CD4-positive, alpha-beta T cell treated with Interleukin-10 for 1 hour (primary cell): ENCODE measurements at places on chromosomes 11 and 22.

DNA sequence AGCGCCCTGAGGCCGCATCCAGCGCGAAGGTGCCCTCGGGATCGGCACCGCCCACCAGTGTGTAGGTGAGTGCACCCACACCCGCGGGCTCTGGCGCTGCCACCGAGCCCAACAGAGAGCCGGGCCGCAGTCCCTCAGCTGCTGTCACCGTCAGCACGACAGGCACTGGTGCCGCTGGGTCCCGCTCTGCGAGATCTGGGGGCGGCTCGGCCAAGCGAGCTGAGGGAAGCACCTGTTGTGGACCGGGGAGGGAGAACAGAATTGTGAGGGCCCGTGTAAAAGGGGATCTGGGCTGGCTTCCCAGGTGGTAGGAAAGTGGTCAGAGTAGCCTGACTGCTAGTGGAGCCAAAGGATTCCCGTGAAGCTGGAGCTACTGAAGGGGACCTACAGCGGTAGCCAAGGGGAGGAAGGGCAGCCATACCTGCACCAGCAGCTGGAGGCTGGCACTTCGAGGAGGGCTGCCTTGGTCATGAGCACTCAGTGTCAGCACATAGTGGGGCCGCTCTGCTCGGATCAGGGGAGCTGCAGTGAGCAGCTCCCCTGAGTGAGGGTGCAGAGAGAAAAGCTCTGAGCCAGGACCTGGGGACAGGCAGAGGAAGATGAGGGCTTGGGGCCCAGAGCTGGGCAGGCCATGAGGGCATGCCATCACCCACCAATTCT, 11.5 kb upstream of the TPP1 start:
- no peak for DNase-seq

GRCh38 chr11:32962016-32962415, 53.7 kb upstream of the DEPDC7 start:
- DNase-seq, result no peak

DNA sequence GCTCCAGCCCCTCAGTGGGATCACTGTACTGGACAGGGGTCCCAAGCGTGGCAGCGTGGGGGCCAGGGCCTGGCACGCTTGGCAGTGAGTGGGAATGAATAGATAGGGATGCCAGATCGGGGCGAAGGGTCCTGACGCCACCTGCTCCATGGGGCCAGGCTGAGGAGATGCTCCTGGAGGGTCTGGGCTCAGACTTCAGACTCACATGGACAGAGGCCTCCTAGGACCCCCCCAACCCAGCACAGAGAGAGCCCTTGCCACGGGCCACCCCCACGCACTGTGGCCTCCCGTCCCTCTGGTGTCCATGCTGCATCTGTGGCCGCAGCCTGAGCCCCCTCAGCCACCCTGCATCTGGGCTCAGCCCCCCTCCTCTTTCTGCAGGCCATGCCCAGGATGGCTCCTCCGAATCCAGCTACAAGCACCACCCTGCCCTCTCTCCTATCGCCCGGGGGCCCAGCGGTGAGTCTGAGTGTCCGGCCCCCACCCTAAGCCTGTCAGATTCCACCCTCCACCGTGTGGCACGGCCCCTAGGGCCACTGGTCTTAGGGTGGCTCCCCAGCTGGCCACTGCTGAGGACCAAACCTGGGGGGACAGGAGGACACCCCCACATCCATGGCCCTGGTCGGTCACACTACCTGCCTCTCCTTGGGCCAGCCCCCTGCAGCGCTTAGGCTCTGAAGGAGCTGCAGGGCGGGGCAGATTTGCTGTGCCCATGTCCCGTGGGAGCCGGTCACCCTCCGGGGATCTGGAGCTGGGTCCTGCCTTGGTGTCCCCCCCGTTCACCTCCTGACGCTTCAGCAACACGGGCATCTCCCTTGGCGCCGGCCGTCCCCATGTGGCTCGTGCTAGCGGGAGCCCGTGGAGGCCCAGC, 2.7 kb downstream of the MUC5AC start:
- DNase-seq, result no peak

- peak; percentile 65 for DNase-seq
Measured at GRCh38 chr11:2466869-2467694, 22.3 kb downstream of the KCNQ1 start.

DNA sequence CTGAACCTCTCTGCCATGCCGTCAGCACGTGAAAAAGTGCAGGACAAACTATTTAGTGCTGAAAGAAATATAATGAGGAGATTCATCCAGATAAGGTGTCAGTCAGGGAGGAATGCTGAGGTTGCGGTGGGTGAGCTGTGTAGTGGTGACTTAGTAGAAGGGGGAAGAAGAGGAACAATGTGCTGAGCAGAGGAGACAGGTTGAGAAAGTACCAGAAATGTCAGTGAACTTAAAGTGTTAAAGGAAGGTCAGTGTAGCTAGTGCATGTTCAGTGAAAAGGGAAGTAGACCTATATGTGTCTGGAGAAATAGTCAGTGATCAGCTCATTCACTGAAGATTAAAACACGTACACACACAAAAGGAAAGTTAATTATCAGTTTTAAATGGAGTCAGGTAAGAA, 237.6 kb upstream of the CCDC179 start:
- DNase-seq, result no peak

GRCh38 chr11:34926101-34926830, 9.8 kb downstream of the PDHX start:
- DNase-seq, result peak; percentile 70

- no peak for DNase-seq
Measured at GRCh38 chr11:6992457-6993417, 27.4 kb downstream of the ZNF214 start.

GRCh38 chr11:72582206-72583176, 91.7 kb downstream of the PDE2A start:
- DNase-seq, result no peak

GRCh38 chr22:42958937-42959336, 56.0 kb downstream of the PACSIN2 start:
- no peak for DNase-seq

GRCh38 chr22:39013942-39014722, at the start of gene APOBEC3C:
Gene APOBEC3C, plus strand, starts transcription at chr22:39014257. Its CDS starts 106 bp downstream, at chr22:39014363.
- DNase-seq, result peak; percentile 84

DNA sequence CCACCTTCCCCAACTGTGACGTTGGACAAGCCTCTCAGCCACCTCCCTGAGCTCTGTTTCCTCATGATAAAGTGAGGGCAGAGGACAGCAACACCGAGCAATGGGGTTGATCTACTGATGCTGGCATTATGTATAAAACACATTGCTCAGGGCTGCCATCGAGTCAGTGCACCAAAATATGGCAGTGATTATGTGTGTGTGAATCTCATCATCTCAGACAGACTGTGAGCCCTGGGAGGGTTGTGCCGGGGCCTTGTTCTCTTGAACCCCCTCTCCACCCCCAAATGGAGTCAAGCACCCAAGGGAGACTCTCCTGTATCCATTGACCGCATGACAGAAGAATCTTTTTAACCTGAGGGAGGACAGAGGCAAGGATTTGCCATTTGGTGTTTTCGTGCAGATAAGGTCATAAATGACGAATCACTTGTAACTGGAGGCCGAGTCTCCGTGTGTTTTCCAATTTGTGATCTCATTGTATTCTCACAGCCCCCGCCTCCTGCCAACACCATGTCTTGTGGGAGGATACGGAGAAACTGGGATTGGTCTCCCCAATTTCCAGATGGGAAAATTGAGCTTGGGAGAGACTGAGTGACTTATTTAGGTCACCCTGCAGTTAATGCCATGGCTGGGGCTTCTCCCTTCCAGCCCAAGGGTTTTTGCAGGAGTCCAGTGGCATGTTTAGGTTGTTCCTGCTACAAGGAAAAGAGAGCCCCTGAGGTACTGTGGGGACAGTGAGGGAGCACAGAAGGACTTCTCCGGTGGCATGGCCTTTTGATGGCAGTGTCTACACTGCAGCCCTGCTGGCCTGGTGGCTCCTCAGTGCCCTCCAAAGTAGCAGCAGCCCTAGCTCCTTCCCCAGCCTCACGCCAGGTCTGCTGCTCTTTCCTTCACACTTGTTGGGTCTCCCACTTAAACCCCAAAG, 52.4 kb downstream of the CHRDL2 start:
- no peak for DNase-seq

GRCh38 chr11:62601122-62601371, 618 bp downstream of the MTA2 start:
- peak; percentile 54 for DNase-seq

GRCh38 chr22:49727191-49727880, 100.3 kb downstream of the BRD1 start:
- DNase-seq, result no peak

DNA sequence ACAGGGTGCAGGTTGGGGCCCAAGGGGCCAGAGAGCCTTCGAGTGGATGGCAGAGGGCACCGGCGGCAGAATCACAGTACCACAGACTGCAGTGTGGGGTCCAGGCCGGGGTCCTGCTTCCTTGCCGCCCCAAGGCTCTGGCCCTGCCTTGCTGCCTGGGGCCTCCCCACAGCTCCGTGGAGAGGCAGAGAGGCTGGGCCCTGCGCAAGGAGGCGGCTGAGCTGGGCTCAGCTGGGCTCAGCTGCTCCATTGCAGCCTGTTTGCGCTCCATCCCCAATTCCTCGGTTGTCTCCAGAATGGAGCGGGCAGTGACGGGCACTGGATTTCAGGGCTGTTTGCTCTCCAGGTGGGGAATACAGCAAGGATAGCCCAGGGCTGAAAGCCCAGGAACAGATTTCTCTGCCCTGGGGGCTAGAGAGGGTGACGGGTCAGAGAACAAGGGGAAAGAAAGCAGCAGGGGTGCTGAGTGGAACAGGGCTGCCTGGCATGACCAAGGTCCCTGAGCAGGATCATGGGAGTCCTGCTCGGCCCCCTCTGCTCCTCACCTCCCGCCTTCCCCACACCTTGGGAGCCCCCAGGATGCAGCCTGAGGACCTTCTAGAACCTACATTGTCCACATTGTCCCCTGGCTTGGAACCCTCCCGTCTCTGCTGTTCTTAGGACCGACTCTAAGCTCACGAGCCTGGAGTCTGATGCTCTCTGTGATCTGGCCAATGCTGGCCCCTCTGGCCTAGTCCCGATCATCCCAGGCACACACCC, 18.9 kb downstream of the MRGPRG start:
- no peak for DNase-seq

- no peak for DNase-seq
Measured at GRCh38 chr22:48240148-48240934, 1477.9 kb downstream of the TBC1D22A start.

GRCh38 chr11:102177974-102178631, 67.9 kb downstream of the YAP1 start:
- DNase-seq, result no peak

DNA sequence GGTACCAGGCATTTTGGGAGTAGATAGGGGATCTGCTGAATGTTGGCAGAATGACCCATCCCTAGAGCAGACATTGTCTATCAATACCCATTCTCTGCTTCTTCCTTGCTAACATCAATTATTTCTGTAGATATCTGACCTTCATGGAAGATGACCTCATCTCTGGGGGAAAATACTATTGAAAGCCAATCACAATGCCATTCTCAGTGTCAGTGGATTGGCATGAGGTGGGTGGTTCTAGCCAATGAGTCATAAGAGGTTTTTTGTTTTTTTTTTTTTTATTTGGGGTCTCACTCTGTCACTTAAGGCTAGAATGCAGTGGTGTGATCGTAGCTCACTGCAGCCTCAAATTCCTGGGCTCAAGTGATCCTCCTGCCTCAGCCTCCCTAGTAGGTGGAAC, 42.5 kb downstream of the SNX19 start:
- DNase-seq, result no peak

DNA sequence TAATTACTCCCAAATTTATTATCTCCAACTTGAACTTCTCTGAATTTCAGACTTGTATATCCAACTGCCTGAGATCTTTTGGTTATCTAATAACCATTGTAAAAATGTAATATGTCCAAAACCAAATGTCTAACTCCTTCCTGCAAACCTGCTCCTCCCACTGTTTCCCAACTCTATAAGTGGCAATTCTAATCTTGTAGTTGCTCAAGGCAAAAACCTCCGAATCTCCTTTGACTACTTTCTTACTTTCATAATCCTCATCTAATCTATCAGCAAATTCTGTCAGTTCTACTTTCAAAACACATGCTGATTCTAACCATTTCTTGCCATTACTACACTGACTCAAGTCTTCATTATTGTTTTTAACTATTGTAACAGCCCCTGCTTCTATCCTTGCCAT, 55.7 kb downstream of the FAM168A start:
- DNase-seq, result no peak

GRCh38 chr22:20577549-20577975, 70.2 kb downstream of the MED15 start:
- no peak for DNase-seq
